HTR-8/SVneo (cell line): ENCODE measurements at places on chromosomes 13 and 19.

DNA sequence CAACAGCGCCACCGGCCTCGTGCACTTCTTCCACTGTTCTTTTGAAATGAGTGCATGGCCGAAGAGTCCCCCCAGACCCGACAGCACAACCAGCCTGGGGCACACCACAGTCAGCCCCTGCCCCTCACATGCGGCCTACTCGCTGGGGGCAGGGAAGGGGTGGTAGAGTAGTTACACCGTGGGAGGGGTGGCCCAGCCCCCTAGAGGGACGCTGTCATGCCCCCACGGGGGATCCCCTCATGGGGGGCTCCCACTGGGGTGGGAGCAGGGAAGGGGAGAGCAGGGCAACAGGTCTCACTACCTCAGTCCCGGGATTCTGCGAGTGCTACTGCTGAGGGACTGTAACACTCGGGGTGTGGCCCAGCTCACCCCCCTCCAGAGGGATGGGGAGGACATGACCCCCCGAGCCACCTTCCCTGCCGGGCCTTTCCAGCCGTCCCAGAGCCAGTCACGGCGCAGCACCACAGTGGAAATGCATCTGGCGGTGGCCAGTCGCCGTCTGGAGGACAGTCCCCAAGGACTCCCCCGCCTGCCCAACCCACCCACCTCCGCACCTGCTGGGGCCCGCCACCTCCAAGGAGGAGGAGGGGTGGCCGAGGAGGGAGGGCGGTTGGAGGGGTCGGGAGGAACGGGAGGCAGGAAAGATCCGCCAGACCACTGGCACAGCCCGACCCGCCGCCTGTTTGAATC is 84.6 kb upstream of the ZNF254 start:
- DNase-seq = no peak

- DNase-seq = no peak
These were observed 1248.9 kb downstream of the SLITRK5 start for GRCh38 chr13:88919970-88920628.

DNA sequence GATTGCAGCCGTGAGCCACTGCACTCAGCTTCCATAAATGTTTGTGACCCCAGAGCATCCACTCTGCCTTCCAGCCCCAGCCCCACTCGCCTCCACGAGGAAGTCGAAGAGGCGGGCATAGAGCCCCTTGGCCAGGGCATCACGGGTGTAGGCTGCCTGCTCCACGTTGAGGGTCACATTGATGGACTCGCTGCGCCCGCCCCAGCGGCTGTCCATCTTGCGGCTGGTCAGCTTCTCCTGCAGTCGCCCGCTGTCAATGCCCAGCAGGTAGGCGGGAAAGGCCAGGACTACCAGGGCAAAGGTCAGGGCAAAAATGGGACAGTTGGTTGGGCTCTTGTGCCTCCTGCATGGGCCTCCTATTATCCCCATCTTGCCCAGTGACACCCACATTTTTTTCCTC is 27.2 kb downstream of the MYO1F start:
- no peak for DNase-seq

DNA sequence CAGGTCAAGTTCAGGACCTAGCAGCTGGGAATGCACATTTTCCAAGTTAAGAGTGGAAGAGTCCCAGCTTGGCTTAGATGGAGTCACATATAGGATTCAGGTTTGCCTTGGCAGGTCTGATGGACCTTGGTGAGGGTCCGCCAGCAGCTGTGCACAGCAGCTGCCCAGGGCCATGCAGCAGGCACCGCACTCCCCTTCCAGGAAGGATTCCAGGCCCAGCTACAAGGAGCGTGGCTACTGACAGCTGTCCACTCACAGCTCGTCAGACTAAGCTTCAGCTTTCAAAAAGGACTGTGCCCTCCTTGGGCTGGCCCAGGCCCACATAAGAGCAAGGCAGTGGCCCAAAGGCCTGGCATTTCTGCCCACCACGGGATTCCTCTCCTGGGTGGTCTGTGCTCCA is 68.4 kb downstream of the ALOX5AP start:
- DNase-seq = no peak
